Keratinocyte (primary cell): ENCODE measurements at places on chromosomes 5 and 9. TPM values are rescaled to one million over a fixed set of nuclear protein-coding genes. Genes with fewer than 3 reads are reported as not detected.

DNA sequence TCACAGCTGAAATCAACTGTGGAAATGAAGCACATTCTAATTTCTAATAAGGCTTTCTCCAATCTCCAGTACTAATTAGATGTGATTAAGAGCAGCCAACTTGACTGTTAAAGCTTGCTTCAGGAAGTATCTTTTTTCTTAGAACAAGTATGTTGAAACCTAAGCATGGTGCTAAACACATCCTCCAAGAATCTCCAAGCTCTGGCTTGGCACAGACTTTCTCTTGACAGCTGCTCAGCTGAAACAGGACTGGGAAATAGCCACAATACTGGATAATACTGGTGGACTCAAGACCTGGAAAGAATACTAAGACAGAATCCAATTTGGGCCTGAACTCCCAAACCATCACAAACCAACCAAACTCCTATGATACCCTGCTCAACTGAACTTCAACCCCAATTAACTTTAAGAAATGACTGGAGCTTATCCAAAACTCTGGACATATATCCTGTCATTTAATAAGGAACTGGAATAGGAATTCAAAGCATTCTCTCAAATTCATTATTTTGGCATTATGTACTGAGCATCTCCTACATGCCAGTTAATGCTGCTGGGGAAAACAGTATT, 16.2 kb downstream of the PRKAA1 start:
- H3K4me3 ChIP-seq: no peak overlapping the region
- no peaks in the 10 kb centered on the region for H3K27me3 ChIP-seq
- peaks cover 3% of the 10 kb centered on the region for H3K4me1 ChIP-seq
- H3K36me3 ChIP-seq: no peaks in the 10 kb centered on the region

PCDHB9 gene
- polyA plus RNA-seq: 0.01 TPM in 1 of 3 replicates, not detected in the others

SMC5 gene
- polyA plus RNA-seq: 8.1 to 16.5 TPM (median 9.1 TPM) in 3 replicates

DNA sequence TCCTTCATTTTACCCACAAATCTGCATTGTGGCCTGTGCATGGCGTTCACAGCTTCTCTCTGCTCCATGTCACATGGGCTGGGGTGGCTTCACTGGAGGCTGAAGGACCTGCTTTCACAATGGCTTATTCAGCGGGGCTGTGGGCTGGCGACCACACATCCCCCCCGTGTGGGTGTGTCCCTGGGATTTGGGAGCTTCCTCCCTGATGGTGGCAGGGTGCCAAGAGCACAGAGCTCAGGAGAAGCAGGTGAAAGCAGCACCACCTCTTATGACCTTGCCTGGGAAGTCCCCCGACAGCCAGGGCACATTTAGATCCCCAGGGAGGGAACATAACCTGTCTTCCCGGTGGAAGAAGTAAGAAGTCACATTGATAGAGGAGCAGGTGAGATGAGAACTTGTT, 5.0 kb upstream of the MED10 start:
- H3K36me3 ChIP-seq: no peaks in the 10 kb centered on the region
- H3K4me1 ChIP-seq: peaks cover 3% of the 10 kb centered on the region
- no peak for DNase-seq
- no peak overlapping the region for H3K27ac ChIP-seq
- no peaks in the 10 kb centered on the region for H3K27me3 ChIP-seq
- H3K4me3 ChIP-seq: no peak overlapping the region

AP3S1 gene
- polyA plus RNA-seq: 72.4 to 153 TPM (median 77.4 TPM) in 3 replicates

SELENOP gene
- 10.4 to 30.6 TPM (median 11.2 TPM) in 3 replicates for polyA plus RNA-seq

- no peaks in the 10 kb centered on the region for H3K27me3 ChIP-seq
- no peaks in the 10 kb centered on the region for H3K36me3 ChIP-seq
- peaks cover 4% of the 10 kb centered on the region for H3K4me1 ChIP-seq
- H3K27ac ChIP-seq: no peak overlapping the region
Observed at GRCh38 chr5:174903172-174903732, 178.9 kb downstream of the MSX2 start.

TNC gene
- 50.0 to 103 TPM (median 58.7 TPM) in 3 replicates for polyA plus RNA-seq

PIGO gene
- polyA plus RNA-seq: 18.6 to 27.0 TPM (median 20.7 TPM) in 3 replicates

SLC25A48 gene
- 0.35 TPM in 1 of 3 replicates, not detected in the others for polyA plus RNA-seq

PTGER4 gene
- 7.5 to 12.2 TPM (median 9.5 TPM) in 3 replicates for polyA plus RNA-seq

UNC13B gene
- polyA plus RNA-seq: 9.3 to 10.9 TPM (median 9.8 TPM) in 3 replicates

PSD2 gene
- not detected in 3 replicates for polyA plus RNA-seq

- peaks cover 9% of the 10 kb centered on the region for H3K4me1 ChIP-seq
- no peak overlapping the region for H3K4me3 ChIP-seq
- no peak for DNase-seq
Observed at GRCh38 chr9:122936464-122936863, 4.4 kb upstream of the RABGAP1 start.

- H3K27ac ChIP-seq: no peak overlapping the region
- no peak overlapping the region for H3K4me3 ChIP-seq
- H3K27me3 ChIP-seq: no peaks in the 10 kb centered on the region
- DNase-seq: no peak
- no peaks in the 10 kb centered on the region for H3K36me3 ChIP-seq
Observed at GRCh38 chr5:79771387-79771786, 81.8 kb downstream of the CMYA5 start.

DNA sequence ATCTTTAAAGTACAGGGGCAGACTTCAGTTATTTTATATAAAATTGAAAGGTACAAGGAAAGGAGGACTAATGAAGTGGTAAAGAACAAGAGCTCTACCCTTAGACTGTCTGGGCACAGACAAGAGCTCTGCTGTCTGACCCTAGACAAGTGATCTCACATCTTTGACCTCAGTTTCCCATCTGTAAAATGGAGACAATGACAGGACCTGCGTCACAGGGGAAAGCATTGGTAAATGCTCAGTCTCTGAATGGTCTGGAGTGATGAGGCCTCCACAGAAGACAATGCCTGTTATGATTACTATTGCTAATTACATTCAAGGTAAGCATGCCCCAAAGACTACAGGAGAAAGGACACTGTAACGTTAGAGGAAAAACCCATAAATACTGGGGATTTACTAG, 37.5 kb downstream of the ANKH start:
- H3K4me3 ChIP-seq: no peak overlapping the region
- no peak overlapping the region for H3K27ac ChIP-seq
- no peaks in the 10 kb centered on the region for H3K36me3 ChIP-seq
- no peaks in the 10 kb centered on the region for H3K27me3 ChIP-seq
- H3K4me1 ChIP-seq: peaks cover 2% of the 10 kb centered on the region
- no peak for DNase-seq

PLAC8L1 gene
- 0.63 to 0.69 TPM in 2 of 3 replicates, not detected in the other for polyA plus RNA-seq

DNA sequence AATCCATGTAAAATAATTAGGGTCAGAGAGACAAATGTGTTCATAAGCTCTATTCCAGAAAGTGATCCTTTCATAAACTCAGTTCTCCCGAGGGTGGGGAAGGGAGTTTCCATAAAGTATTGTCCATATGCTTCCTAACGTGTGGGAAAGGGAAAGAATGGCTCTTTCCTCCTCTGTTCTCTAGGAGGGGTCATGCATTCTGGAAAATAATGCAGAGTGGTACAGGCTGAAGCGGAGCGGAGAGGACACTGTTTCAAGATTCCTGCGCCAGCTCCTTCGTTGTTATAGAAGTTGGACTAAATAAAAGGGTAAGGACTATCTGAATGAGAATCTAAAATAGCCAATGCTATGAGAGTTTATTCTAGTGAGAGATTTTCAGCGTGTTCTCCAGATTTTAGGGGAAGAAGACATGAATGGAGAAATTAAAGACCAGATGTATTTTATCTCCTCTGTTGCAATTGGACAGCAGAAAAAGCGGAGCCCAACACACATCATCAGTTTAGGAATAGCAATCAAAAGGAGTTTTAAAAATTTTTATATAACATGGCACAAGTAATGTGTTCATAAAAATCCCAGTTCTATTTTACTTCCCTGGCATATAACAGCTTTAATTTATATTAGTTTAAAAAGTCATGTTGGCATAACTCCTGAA, 166.9 kb upstream of the MPDZ start:
- no peaks in the 10 kb centered on the region for H3K36me3 ChIP-seq
- DNase-seq: no peak
- no peaks in the 10 kb centered on the region for H3K4me1 ChIP-seq
- H3K27me3 ChIP-seq: no peaks in the 10 kb centered on the region
- no peak overlapping the region for H3K27ac ChIP-seq

SAXO1 gene
- not detected in 3 replicates for polyA plus RNA-seq

TLX3 gene
- not detected in 3 replicates for polyA plus RNA-seq

EPB41L4B gene
- polyA plus RNA-seq: 7.3 to 13.7 TPM (median 12.8 TPM) in 3 replicates

GRCh38 chr5:36723912-36724311, 117.5 kb downstream of the SLC1A3 start:
- no peaks in the 10 kb centered on the region for H3K36me3 ChIP-seq
- no peak overlapping the region for H3K4me3 ChIP-seq
- H3K4me1 ChIP-seq: no peaks in the 10 kb centered on the region
- H3K27me3 ChIP-seq: no peaks in the 10 kb centered on the region
- DNase-seq: no peak
- H3K27ac ChIP-seq: no peak overlapping the region

PRR7 gene
- 1.1 to 4.7 TPM (median 4.3 TPM) in 3 replicates for polyA plus RNA-seq

DNA sequence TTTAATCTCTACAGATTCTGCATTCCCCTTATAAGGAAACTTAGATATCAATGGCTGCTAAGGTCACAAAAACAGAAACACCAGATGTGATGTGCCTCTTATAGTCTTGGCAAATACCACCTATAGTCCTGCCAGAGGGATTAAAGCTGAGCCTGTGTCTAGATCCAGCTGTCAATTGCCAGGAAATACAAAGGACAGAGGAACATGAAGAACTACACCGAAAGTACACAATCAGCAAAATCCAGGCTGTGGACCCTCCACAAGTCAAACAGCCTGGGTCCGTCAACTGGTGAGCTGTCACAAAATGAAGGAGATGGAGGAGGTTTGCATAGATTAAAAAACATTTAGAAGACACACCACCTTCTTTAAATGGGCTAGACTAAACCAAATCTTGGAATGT, 85.4 kb downstream of the KLF4 start:
- H3K27me3 ChIP-seq: no peaks in the 10 kb centered on the region
- H3K4me3 ChIP-seq: no peak overlapping the region
- no peaks in the 10 kb centered on the region for H3K4me1 ChIP-seq
- no peak for DNase-seq

FOXD4L3 gene
- not detected in 3 replicates for polyA plus RNA-seq

- no peak overlapping the region for H3K4me3 ChIP-seq
- H3K36me3 ChIP-seq: peaks cover 22% of the 10 kb centered on the region
- no peak for DNase-seq
- no peaks in the 10 kb centered on the region for H3K27me3 ChIP-seq
- H3K27ac ChIP-seq: no peak overlapping the region
Observed at GRCh38 chr5:133993185-133993936, 11.4 kb downstream of the VDAC1 start.

DNA sequence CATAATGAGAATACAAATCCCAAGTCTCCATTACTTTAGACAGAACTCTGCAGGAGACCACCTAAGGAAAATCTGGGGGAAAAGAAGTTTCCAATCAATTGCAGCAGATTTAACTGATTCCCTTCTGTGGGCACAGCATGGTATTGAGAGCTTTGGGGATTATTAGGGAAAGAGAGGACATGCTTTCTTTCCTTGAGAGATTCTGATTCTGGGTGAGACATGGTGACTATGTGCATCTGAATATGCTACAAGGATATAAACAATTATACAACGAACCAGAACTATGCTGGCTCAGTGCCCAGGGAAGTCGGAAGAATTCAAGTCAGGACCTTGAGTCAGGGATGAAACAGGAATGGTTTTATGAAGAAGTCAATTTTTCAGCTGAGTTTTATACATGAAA, 183.7 kb downstream of the PDE4D start:
- no peak overlapping the region for H3K4me3 ChIP-seq
- no peaks in the 10 kb centered on the region for H3K36me3 ChIP-seq
- peak; percentile 4 for DNase-seq
- H3K27me3 ChIP-seq: no peaks in the 10 kb centered on the region
- H3K4me1 ChIP-seq: peaks cover 6% of the 10 kb centered on the region

- H3K4me1 ChIP-seq: peaks cover 8% of the 10 kb centered on the region
- peaks cover 79% of the 10 kb centered on the region for H3K27me3 ChIP-seq
- H3K36me3 ChIP-seq: no peaks in the 10 kb centered on the region
- DNase-seq: no peak
Observed at GRCh38 chr9:96236854-96237550, 65.0 kb downstream of the HSD17B3 start.

- H3K27me3 ChIP-seq: no peaks in the 10 kb centered on the region
- peaks cover 2% of the 10 kb centered on the region for H3K36me3 ChIP-seq
- no peak overlapping the region for H3K27ac ChIP-seq
- no peak for DNase-seq
- no peaks in the 10 kb centered on the region for H3K4me1 ChIP-seq
- no peak overlapping the region for H3K4me3 ChIP-seq
Observed at GRCh38 chr9:93674580-93675335, 98.4 kb downstream of the PHF2 start.

GRCh38 chr9:136160381-136160841, 41.7 kb upstream of the TMEM250 start:
- H3K27me3 ChIP-seq: peaks cover 21% of the 10 kb centered on the region
- no peak overlapping the region for H3K4me3 ChIP-seq
- no peak for DNase-seq
- H3K27ac ChIP-seq: no peak overlapping the region

GLDC gene
- 0.64 to 1.1 TPM (median 0.69 TPM) in 3 replicates for polyA plus RNA-seq

DNA sequence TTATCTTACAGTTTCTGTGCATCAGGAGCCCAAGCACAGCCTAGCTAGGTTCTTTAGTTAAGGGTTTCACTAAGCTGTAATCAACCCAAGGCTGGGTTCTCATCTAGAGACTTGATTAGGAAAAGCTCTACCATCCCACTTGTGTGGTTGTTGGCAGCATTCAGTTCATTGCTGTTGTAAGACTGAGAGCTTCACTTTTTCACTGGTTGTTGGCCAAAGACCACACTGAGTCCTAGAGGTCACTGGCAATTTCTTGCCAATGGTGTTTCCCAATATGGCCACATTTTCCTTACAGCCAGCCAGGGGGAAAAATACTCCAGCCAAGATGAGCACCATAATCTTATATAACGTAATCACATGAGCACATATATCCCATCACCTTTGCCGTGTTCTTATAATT, 74.3 kb downstream of the SMIM15 start:
- DNase-seq: no peak
- H3K27me3 ChIP-seq: no peaks in the 10 kb centered on the region
- H3K4me1 ChIP-seq: no peaks in the 10 kb centered on the region

DNA sequence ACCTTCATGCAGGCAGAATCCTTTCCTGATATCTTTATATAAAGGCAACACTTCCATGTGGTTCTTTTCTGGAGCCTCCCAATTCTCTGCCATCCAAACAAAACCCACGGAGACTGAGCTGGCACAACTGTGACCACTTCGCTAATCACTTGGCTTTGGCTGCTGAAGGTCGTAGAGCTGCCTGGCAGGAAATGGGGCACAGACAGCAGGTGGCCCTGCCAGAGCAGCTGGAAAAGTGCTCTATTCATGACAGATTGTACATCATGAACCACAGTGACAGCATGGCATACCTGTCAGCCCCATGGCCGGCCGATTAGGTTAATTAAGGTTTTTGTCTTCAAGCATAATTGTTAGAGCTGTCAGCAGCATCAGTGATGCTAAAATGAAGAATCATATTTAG, 141.9 kb upstream of the ANKRD55 start:
- no peaks in the 10 kb centered on the region for H3K27me3 ChIP-seq
- H3K4me3 ChIP-seq: no peak overlapping the region
- no peaks in the 10 kb centered on the region for H3K4me1 ChIP-seq
- DNase-seq: no peak

KCNV2 gene
- not detected in 3 replicates for polyA plus RNA-seq

- H3K27me3 ChIP-seq: peaks cover 25% of the 10 kb centered on the region
- no peaks in the 10 kb centered on the region for H3K36me3 ChIP-seq
- H3K4me1 ChIP-seq: peaks cover 4% of the 10 kb centered on the region
- H3K4me3 ChIP-seq: no peak overlapping the region
- no peak for DNase-seq
Observed at GRCh38 chr5:135437796-135438560, 9.2 kb downstream of the DCANP1 start.

GRCh38 chr9:18438300-18438925, 35.5 kb upstream of the ADAMTSL1 start:
- no peak overlapping the region for H3K27ac ChIP-seq
- no peaks in the 10 kb centered on the region for H3K27me3 ChIP-seq
